Iris pigment epithelial cell (primary cell): ENCODE measurements at places on chromosomes 2 and 18.

- peak; percentile 65 for DNase-seq
These were observed 131.9 kb upstream of the NT5C1B start for GRCh38 chr2:18721038-18721922.

DNA sequence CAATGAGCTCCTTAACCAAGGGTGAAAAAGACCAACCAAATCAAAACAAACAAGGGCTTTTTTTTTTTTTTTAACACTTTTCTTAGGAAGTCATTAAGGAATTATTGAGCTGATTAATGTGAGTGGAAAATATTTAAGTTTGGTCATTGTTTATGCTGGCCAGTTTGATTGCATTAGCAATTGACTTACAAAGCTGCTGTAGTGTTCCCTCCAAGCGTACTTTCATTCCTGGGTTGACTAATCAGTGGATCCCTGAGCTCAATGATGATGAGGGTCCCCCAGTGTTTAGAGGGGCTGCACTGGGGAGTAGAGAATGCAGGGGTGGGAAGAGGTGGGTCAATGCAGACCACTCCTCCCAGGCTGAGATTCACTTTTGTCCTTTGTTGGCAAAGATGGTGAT, 119.3 kb downstream of the PRKCE start:
- peak; percentile 27 for DNase-seq

GRCh38 chr18:34122724-34123334, 101.9 kb downstream of the NOL4 start:
- DNase-seq: peak; percentile 57

DNA sequence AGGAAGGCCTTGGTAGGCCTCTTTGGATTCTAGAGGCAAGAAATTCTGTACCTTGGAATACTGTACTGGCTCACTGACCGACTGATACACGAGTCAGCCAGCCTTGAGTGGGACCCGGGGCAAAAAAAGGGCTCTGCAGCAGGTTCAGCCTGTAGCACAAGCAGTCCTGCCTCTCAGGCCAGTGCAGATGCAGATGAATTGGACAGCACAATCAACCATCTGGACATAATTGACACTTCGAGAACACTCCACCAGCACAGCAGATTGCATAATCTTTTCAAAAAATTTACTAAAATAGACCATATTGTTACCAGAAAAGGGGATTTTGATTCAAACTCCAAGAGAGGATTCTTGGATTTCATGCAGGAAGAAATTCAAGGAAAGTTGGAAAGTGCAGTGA, 241.6 kb downstream of the RPIA start:
- DNase-seq: no peak

DNA sequence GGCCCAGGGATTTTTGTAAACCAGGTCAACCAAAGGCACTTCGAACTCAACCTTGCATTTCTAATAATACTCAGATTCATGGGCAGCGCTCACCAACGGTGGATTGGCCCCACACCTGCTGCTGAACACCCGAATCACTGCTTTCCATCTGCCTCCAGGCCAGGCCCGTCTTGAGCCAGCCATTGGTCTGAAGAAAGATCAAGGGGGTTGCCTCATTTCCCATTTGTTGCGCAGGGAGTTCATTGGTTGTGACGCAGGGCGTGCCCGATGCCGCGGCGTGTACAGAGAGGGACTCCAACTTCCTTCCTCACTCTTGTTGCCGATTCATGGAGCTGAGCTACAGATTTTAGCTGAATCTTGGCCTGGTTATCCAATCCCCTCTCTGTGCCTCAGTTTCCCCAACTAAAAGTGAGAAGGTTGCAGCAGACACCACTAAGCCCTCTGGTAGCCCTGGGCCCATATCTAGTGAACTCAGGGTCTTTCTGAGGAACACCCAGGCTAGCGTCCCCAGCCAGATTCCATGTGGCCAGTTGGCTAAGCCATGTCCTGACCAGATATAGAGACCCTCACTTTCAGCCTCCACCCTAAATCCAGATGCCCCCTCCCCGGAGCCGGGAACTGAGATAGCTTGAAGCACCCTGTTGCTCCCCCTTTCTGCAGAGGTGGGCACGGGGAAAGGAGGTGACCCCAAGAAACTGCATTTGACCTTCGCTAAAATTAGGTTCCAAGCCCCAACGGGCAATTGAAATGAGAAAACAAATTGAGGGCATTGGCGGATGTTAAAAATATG, 60.9 kb upstream of the HPCAL1 start:
- DNase-seq: no peak

GRCh38 chr2:206086716-206087350, 859 bp upstream of the INO80D start:
- DNase-seq: no peak

- no peak for DNase-seq
These were observed 131.6 kb downstream of the BCL2 start for GRCh38 chr18:63187791-63188460.

DNA sequence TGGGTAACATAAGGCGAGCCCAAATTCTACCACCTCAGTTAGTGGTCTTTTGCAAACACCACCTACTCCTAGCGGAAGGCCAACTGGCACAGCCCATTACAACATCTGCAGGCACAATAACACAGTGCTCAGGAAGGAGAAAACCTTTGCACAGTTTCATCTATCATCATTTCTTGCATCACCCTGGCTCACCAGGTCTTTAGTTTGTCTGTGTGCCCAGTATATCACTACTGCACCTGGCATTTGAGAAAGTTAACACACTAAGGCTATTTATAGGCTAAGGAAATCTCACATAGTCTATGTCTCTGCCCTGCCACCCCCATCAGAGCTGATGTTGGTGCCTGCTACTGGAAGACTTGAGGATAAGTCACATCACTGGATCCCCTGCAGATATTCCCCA, 484.0 kb downstream of the SATB2 start:
- DNase-seq: no peak

DNA sequence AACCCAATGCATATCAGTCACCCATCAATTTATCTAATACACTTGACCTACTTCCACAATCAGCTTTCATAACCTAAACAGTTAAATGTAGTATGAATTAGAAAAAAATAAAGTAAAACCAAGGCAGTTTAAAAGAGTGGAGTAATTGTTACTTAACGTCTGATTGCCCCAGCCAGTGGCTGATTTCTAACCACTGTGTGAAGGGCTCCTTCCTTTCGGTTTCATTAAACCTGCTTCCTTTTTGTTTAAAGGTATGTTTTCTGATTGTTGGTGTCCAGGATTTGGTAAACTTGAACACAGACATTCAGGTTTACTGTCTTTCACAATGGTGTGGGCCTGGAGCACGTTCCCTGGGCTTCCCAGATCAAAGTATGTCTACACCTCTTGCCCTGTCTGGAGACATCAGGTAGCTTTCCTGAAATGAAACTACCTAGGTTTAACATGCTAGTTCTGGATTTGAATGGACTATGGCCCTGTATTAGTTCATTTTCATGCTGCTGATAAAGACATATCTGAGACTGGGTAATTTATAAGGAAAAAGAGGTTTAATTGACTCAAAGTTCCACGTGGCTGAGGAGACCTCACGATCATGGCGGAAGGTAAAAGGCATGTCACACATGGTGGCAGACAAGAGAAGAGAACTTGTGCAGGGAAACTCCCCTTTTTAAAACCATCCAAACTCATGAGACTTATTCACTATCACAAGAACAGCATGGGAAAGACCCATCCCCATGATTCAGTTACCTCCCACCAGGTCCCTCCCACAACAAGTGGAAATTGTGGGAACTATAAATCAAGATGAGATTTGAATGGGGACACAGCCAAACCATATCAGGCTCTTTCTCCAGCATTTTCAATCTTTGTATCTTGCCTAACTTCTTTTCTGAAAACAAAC, 605.2 kb upstream of the ID2 start:
- no peak for DNase-seq

- no peak for DNase-seq
These were observed 76.4 kb downstream of the TSN start for GRCh38 chr2:121831841-121832240.

DNA sequence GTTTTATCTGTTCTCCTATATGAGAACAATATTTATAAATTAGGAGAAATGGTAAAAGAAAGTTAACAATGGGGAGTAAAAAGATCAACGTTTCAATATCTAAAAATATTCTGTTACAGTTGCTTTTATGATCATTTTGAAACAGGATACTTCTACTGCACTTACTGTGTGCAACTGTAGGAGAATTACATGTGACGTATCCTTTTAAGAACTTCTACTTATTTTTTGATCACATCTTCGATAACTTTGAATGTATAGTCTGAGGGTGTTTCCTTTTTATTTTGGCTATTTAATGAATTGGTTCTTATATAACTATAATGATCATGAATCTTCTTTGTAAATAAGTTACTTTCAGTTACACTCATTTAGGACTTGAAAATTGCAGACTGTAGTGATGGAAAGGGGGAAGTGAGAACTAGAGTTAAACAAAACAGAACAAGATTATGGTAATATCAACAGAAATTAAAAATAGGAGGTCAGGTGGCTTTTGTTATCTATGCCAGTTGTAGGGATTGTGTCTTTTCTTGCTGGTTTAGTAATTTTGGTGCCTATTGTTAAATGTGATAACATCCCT, 109.9 kb downstream of the MSTN start:
- DNase-seq: no peak

DNA sequence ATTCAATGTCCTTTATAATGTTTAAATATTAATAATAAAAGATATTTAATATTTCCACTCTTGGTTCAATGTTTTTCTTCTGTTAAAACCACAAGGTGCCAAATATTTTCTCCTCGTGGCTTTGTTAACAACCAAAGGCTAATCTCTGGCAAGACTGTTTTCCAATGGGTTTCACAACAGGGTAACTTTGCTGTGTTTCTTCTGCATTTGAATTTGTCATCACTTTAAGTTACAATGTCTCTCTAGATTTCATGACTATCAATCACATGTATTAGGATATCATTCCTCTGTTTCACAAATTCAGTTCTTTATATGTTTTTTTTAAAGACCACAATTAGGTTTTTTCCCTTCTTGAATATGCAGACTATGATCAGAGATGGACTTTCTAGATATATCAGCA, 469.8 kb upstream of the ACVR2A start:
- DNase-seq: no peak

DNA sequence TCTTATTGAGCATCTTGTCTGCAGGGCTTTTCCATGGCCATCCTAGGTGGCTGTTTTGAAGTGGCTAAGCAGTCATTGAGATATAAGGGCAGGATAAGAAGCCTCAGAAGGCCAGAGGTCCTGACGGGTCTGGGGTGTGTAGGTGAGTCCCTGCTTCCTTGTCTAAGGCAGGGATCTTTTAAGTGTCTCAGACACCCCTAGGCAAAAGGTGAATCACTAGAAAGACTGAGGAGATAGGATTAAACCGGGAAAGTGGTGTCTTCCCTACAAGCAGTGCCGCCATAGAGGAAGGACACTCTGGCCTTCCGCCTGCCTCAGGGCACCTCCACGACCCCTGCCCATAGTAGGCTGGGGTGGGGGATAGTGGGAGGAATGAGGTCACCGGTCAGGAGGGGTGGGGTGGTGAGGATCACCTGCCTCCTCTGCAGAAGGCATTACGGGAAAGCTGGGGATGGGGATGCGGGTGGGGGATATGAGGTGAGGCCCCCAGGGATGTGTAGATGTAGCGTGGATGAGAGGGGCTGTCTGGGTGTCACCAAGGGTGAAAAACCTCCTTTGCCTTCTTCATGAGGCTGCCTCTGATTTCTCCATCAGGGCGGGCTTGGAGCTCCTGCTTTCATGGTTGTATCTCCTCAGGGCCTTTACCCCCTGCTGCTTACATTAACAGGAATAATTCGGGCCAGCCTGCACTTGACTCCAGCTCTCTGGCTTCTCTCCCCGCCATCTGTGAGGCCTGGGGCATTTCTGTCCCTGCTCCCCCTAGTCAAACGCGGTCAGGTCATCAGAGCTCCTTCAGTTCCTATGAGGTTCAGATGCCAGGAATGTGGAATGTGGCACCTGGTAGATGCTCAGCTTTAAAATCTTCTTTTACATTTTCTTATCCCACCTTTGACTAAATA, 244.0 kb downstream of the DYSF start:
- DNase-seq: no peak

- peak; percentile 37 for DNase-seq
These were observed 65.2 kb downstream of the CCDC195 start for GRCh38 chr2:224650815-224651439.

- DNase-seq: no peak
These were observed 777 bp downstream of the HAAO start for GRCh38 chr2:42791606-42792005.

DNA sequence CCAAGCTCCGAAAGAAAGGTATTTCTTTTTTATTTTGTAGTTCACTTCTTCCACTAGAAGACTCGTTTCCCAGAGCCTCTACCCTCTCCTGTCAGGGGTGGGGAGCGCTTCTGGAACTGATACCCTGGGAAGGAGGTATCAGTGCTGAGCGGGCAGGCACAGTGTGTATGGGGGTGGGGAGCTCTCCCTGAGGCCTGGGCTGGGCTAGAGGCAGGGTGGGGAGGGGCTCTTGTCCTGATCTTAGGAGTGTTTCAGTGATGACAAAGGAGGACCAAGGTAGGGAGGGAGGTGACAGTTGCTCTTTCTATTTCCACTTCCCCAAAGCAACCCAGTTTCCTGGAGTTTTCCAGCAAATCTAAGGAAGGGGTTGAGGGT, 65.4 kb downstream of the ARHGAP25 start:
- no peak for DNase-seq

- DNase-seq: peak; percentile 42
These were observed 171.2 kb downstream of the ANTXR1 start for GRCh38 chr2:69184224-69184623.

DNA sequence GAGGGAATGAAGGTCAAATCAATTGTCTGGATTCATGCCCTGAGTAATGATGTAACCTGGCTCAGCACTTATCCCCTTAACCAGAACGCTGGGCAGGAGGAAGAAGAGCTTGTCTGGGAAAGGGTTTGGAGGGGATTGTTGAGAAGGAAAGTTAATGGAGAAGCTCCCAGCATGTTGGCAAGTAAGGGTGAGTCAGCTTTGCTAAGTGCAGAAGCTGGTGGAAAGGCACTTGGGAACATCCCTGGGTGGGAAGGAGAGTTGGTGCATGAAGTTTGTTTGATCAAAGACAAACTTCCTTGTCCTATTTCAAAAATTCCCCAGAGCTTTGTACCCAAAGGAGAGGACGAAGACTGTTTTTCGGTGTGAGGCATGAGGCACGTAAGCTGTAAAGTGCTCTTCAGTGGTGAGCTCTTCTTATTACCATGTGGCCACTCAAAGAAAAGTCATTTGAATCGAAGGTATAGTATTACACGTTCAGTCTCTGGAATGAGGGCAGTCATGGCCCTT, 17.6 kb upstream of the DAW1 start:
- peak; percentile 32 for DNase-seq

DNA sequence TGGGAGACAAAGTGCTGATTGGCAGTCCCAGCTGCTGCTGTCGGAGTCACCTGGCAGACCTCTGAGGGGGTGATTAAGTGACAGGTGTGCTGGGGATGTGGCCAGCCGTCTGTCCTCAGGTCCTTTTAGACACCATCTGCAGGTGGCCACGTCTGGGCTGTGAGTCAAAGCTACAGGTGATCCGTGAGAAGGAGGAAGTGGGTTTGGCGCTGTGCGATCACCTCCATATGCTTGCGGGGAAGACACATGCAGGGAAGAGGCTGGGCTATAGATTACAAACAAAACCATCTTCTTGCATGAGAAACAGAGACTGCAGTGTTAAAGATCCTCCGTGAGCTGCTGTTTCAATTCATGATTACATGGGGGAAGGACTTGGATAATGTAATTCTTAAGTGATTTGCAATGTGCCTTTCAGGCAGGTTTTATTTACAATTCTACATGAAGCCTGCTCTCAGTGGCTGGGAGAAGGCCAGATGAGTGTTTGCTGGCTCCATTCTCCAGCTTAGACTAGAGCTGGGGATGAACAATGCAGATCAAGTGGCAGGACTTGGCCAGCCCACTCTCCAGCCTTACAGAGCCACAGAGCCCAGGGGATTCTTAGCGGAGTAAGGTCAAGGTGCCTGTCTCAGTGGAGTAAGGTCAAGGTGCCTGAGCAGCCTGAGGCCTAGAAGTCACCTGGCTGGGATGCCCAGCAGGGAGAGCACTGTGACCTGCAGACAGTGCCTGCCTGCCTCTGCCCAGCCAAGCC, 87.8 kb downstream of the LYPD1 start:
- DNase-seq: peak; percentile 22
